ENCODE measurements at places on chromosomes 16 and 17.

- peak; percentile 67 for DNase-seq
Observed at GRCh38 chr17:63500543-63501390, 22.4 kb upstream of the KCNH6 start.

GRCh38 chr17:81576621-81577277, 24.6 kb upstream of the FAAP100 start:
- no peak for DNase-seq

DNA sequence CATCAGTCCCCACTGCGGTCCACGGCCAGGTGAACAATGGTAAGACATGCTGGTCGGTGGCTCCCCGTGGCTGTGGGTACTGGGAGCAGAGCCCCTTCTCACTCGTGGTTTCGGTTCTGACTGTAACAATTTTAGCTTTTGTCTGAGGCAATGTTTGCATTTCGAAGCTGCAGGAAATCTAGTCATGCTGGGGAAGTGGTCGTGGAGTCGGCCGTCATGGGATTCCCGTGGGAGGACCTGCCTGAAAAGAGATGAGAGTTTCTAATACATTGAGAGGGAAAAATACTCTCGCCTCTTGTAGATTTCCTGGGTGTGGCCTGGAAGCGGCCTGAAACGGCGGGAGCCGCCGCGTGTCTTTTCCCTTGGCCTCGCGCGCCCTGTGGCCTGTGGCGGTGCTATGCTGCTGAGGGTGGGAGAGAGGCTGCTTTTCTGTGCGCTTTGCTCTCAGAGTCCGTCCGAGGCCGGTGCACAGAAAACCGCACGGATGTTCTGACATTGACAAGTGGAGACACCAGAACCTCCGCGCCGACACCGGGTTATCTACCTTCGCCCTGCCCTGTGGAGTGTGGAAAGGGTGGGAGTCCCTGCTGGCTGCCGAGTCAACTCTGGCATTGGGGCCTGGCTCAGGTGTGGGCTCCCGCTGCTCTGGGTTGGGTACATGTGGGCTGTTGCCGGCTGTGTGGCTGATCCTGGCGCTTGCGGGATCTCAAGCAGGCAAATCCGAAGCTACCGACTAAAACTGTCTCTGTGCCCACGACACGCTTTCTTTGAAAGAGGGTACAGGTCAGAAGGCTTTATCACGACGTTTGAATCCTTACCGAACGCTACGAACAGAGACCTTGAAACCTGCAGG, 60.8 kb downstream of the WDR45B start:
- DNase-seq: peak; percentile 87

GRCh38 chr17:78669256-78669974, 92.2 kb upstream of the DNAH17 start:
- DNase-seq: no peak

DNA sequence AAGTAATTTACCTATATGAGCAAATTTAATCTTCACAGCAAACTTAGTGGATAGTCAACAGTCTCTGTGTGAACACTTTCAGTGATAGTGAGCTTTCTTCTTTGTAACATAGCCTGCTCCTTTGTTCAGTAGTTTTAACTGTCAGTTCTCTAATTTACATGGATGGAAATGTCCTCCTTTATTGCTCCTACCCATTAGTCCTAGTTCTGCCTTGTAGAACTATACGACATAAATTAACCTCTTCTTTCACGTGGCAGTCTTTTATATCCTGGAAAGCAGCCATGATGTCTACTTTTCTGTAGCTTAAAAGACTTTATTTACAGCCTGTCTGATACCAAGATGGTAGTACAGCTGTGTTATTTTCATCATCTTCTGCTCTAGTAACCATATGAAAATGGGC, 143.6 kb downstream of the TANC2 start:
- no peak for DNase-seq

GRCh38 chr16:73196670-73197069, 148.7 kb upstream of the ZFHX3 start:
- peak; percentile 72 for DNase-seq

- peak; percentile 66 for DNase-seq
Observed at GRCh38 chr17:77867308-77867781, 91.2 kb upstream of the TNRC6C start.

- DNase-seq: no peak
Observed at GRCh38 chr17:50115756-50116155, 14.2 kb downstream of the SAMD14 start.

- peak; percentile 27 for DNase-seq
Observed at GRCh38 chr16:28597692-28598261, 927 bp upstream of the SULT1A2 start.

GRCh38 chr16:8868416-8869211, at the start of gene CARHSP1:
Gene CARHSP1, minus strand, starts transcription at chr16:8869006. Its CDS starts 9,678 bp downstream, at chr16:8859328.
- DNase-seq: peak; percentile 90

DNA sequence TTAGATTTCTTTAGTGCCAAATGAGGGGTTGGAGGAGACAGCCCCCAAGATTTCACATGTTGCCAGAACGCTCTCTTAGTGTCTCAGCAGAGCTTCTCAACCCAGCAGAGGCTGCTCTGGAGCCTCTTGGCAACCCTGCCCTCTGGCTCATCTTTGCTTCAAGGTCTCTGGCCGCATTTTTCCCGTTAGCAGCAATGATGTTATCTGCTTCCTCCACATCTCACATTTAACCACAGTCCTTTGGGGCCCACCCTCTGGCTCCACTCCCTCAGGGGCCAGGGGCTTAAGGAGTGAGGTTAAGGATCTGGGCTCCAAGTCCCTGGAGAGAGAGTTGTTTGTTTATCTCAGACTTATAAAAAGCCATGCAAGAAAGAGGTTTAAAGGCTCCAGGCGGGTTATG, 3.3 kb upstream of the XYLT1 start:
- no peak for DNase-seq

GRCh38 chr16:8798174-8798527, 512 bp downstream of the PMM2 start:
- DNase-seq: no peak

DNA sequence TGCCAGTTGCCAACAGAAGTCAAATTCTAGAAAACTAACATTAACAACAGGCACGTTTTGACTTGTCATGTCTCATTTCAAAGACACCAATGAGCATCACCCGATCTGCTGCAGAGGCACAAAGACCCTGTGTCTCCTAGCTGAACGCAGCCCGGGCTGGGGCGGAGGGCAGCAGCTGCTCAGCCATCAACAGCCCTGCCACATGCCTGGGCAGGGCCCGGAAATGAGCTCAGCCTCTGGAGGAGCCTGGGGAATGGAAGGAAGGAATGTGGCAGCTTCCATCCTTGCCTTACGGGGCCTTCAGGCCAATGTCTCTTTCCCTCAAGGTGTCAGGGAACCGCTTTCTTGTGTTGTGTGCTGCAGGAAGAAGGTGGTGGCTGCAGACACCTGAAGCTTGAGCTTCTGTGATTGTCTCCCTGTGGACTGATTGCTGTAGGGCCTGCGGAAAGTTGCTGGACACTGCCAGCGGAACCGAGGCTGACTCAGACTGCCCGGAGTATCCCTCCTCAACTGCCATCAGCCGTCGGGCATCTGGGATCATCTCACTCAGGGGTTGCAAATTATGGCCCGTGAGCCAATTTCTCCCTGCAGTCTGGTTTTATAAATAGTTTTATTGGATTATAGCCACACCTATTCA, 7.3 kb downstream of the CDH13 start:
- no peak for DNase-seq

DNA sequence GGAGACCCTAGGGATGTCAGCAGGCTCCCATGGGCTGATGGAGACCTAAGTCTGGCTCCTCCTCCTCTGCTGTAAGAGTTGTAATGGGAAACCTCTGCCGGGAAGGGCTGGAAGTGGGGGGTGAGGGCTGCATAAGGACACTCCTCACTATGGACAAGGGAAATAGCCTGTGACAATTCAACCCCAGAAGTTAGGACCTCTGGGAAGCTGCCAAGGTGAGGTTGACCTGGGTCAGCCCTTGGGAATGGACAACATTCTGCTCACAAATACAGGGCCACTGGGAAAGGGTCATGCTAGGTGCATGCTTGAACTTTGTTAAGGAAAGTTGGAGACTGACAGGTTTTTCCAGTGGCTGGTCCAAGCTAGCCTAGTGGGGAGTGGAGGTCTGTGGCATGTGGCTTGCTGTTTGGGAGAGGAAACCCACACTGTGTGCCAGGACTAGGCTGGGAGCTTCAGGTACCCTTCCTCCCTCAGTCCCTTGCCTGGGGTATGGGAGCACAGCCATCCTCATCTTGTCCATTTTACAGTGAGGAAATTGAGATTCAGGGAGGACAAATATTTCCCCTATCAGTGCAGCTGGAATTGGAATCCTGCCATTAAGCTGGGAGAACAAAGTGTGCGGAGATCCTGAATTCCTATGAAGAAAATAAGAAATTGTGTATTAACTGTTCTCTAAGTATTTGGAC, 190.4 kb downstream of the SALL1 start:
- no peak for DNase-seq

- DNase-seq: no peak
Observed at GRCh38 chr16:70589998-70590471, 56.3 kb upstream of the IL34 start.

GRCh38 chr16:10852948-10853347, 24.1 kb upstream of the CIITA start:
- DNase-seq: peak; percentile 43

DNA sequence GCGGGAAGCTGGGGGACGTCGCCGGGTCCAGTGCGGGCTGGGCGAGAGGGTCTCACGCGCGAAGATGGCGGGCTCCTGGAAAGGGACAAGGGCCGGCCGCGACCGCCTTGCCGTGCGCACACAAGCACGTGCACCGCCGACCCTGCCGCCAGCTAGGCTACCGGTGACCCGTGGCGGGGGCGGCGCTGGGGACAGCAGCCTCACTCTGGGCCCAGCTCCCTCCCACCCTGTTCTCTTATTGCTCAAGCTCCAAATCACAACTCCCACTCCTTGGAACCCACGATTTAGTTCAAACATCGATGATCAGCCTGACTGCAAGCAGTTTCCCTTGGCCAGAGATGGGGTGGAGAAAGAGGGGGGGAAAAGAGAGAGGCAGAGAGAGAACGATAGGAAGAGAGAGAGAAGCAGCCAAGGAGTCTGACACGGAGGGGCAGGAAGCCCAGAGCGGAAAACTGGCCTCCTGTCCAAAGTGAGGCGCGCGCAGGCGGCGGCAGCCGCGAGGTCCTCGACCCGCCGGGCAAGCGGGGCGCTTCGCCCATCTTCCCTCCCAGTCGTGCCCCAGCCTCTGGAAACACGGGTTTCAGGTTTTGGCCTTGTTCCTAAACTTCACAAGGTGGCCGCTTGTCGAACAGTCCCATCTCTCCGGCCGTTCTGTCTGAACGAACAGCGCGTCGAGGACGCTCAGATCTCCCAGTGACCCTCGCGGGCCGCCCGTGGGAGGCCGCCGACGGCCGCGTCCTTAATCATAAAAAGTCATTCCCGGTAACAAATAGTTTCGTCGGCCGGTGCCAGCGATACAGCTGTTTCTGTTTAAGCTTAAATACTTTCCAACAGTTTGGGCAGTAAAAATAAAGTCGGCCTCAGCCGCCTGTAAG, 1.7 kb upstream of the CBX8 start:
- no peak for DNase-seq

GRCh38 chr17:63634163-63634562, 11.9 kb downstream of the MAP3K3 start:
- peak; percentile 78 for DNase-seq

DNA sequence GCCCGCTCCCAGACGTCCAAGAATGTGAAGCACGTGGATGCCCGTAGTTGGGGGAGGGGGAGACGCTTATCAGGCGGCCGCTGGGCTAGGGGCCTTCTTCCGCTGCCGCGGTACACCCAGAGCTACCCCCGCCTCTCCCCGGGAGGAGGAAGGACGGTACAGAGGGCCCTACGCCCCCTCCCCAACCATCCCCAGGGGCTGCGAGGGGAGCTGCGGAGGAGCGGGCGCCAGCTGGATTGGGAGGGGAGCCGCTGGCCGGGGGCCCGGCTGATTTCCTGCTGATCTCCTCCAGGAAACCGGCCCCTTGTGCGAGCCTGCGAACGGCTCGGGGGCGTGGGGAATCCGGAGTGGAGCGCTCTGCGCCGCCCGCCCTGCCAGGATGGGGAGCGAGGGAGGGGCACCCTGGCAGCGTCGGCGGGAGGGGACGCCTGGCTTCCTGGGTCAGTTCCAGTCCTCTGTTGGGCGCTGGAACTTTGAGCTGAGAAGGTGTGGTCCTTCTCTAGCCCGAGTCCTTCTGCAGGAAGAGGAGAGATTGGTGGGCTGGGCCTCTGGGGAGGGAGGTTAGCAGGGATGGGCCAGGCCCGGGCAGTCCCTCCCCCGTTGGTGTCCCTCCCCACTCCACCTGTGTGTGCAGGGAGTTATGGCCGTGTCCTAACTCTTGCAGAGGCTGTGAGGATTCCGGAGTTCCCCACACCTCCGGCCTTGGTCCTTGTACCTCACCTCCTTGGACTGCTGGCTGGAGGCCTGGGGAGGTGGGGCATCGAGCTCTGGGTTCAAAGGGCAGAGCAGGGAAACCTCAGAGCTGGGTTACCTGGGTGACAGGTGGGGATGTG, 19.2 kb downstream of the GJD3 start:
- no peak for DNase-seq

GRCh38 chr16:22751685-22752084, 62.3 kb upstream of the HS3ST2 start:
- DNase-seq: no peak

- no peak for DNase-seq
Observed at GRCh38 chr16:11078812-11079459, 134.6 kb downstream of the CLEC16A start.

GRCh38 chr16:7452090-7452489, 119.4 kb downstream of the RBFOX1 start:
- no peak for DNase-seq

- DNase-seq: peak; percentile 52
Observed at GRCh38 chr17:74514632-74515334, 16.5 kb downstream of the CD300LB start.

- DNase-seq: no peak
Observed at GRCh38 chr17:61479493-61480413, 27.5 kb downstream of the TBX4 start.

- DNase-seq: peak; percentile 56
Observed at GRCh38 chr17:42681976-42682721, at the start of gene CNTNAP1. Gene CNTNAP1, plus strand, starts transcription at chr17:42682531. Its CDS starts 299 bp downstream, at chr17:42682830.

- DNase-seq: no peak
Observed at GRCh38 chr17:66474258-66474657, 171.8 kb downstream of the PRKCA start.

- peak; percentile 74 for DNase-seq
Observed at GRCh38 chr16:89052890-89053724, 40.5 kb upstream of the ACSF3 start.

DNA sequence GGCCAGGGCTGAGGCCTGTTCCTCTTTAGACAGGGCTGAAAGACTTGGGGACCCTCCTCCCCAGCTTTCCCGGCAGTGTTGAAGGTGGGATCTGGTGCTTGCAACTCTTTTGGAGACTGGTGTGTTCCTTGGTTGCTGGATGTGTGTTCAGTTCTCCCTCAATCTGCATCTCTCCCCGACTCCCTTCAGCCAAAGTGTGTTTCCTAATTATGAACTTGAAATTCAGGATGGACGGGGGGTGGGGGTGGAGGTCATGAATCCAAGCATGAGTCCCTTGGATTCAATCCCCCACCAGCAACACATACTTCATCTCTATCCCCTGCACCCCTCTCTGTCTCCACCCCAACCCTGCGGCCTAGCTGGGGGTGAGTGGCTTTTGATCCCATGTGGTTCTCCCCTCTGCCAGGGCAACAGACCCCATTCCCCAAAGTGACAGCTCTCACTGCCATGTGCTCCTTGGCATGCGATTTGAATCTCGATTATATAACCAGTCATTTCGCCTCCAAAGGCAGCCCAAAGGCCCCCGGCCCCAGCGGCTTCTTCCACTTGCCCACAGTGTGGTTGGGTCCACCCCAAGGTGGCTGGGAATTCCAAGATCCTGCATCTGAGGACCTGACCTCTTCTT, 1.3 kb downstream of the ARHGAP23 start:
- no peak for DNase-seq
